Cerebellar nuclear complex (tissue), 1 donor: ENCODE measurements at places on chromosomes 3 and 15.

GRCh38 chr15:39511916-39512260, 69.0 kb upstream of the THBS1 start:
- DNase-seq: no peak

DNA sequence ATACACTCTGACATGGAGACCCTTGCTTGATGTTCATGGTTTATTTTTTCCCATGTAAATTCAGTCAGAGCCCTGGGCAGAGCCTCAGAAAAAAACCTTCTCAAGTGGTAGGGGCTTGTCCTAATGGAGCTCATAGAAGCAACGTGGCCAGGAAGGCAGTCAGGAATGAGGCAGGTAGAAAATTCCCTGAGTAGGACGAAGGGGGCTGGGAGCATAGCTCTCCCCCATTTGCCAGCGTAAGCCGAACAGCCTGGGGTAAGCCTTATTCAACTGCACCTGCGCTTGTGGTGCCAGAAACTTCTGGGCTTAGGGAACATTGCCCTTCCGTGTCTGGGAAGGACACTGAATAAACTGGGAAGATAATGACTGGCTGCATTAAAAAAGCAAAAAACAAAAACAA, 238.5 kb upstream of the ROPN1 start:
- DNase-seq: no peak

DNA sequence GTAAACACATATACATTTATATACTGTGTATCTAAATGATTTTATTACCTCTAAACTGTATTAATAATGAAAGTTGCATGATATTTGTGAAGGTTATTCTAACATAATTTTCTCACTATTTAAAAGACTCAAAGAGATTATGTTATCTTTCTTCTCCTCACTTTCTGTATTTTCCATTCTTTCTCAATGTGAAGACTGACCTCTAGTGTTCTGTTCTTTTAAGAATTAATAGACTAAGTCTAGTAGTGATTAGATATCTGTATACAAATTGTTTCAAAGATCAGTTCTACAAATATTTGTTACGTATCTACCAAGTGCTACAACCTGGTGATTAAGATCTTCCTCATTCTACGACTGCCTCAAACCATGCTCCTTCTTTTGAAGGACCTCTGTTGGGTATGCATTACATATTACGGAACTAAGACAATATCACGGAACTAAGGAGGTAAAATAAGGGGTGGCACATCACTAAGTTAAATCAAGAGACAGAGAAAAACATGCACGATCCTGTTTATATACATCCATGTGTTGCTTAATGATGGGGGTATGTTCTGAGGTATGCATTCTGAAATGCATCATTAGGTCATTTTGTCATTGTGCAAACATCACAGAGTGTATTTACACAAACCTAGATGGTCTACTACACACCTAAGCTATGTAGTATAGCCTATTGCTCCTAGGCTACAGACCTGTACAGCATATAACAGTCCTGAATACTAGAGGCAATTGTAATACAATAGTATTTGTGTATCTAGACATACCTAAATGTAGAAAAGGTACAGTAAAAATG, 161.5 kb upstream of the KBTBD8 start:
- no peak for DNase-seq

DNA sequence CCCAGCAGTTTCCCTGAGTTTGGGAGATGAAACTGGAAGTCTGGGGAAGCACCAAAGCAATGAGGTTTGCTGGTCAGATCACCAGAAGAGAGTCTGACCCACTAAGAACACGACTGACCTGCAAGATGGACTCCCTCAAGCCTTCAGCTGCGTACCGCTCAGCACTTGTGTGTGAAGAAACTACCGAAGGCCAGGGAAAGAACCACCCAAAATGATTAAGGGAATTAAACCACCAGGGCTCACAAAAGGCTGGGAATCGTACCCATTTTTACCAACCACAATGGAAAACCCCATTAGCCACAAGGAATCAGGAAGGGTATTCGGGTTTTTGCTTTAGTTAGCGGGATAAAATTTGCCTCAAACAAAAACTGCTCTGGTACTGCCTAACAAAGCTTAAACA, 21.6 kb downstream of the ATP13A3 start:
- DNase-seq: no peak

DNA sequence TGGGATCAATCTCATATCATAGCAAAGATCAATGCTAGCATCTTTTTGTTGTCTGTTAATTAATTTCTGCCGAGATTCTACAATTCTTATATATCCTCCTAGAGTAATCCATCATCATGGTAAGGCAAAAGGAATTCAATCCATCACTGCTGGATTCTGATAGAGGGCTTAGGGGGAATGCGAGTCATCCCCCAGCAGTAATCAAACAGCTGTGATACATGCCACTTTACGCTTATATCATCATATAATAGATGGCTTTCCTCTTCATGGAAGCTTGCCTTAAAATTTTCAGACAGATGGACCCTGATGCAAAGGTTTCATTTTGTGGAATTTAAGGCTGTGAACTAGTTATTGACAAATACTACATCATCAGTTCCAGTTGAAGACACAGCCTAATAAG, 645.9 kb downstream of the CADM2 start:
- DNase-seq: no peak

- DNase-seq: no peak
Measured at GRCh38 chr3:189967254-189967865, 153.3 kb downstream of the P3H2 start.

GRCh38 chr3:136546720-136547119, 205.5 kb downstream of the STAG1 start:
- DNase-seq: no peak

GRCh38 chr3:13022348-13023234, 50.6 kb downstream of the IQSEC1 start:
- DNase-seq: no peak

- no peak for DNase-seq
Measured at GRCh38 chr3:191912616-191913204, 451.7 kb downstream of the PYDC2 start.

- no peak for DNase-seq
Measured at GRCh38 chr3:123546133-123546755, 38.6 kb downstream of the HACD2 start.

DNA sequence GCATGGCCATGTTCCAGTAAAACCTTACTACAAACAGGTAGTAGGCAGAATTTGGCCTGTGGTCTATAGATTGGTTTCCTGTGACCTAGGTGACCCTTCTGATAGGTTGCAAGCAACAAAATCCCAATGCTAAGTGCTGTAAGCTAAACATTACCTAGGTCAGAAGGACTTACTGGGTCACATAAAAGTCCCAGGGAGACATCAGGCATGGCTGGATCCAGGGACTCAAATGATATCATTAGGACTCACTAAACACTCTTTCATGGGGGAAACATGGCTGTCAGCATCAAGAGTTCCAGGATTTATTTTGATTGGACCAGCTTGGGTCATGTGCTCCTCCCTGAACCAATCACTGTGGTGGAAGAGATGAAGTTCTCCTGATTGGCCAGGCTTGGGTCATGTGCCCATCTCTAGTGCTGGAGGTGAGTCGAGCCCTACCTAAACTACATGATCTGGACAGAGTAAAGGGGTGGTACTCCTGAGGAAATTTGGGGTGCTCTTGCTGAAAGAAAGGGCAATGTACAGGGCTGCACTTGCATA, 16.8 kb upstream of the SLC6A1 start:
- DNase-seq: no peak

- DNase-seq: no peak
Measured at GRCh38 chr3:158140396-158140795, 30.5 kb downstream of the RSRC1 start.

DNA sequence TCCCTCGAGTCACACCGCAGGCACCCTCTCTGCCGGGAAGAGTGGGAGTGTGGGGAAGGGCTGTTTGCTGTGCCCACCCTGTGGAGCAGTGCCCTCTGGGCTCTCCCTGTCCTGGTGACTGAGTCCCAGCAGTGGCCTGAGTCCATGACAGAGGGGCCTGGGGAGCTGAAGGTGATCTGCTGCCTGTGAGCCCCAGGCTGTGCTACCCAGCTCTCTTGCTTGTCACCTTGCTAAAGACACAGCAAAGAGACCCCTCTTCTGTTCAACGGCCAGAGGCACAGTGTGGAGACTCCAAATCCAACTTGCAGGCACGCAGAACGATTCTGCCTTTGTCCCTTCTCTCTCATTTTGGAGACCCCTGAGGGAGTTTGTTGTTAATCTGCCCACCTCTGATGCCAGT, 232.6 kb downstream of the OPA1 start:
- no peak for DNase-seq

GRCh38 chr3:187027531-187028278, 97.4 kb downstream of the ST6GAL1 start:
- no peak for DNase-seq

- DNase-seq: no peak
Measured at GRCh38 chr15:55649058-55649423, 60.9 kb upstream of the PYGO1 start.

GRCh38 chr15:67884514-67885174, 44.8 kb upstream of the RNU6-1 start:
- DNase-seq: no peak

- no peak for DNase-seq
Measured at GRCh38 chr3:72995337-72995736, 1.3 kb upstream of the PPP4R2 start.

DNA sequence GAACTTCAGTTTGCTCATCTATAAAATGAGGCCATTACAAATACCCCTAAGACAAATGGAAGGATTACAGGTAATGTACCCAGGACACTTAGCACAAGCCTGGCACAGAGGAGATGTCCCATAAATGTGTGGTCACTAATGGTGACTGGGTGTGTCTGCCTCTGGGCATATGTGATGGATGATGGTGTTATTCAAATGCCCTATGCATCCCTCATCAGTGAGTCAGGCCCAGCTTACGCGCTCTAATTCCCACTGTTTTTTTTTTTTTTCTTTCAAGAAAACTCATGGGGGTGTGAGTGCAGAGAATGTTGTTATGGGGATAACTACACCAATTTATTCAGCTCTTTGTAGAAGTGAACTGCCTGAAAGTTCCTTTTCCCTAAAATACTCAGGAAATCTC, 23.6 kb upstream of the KIF23 start:
- DNase-seq: no peak

DNA sequence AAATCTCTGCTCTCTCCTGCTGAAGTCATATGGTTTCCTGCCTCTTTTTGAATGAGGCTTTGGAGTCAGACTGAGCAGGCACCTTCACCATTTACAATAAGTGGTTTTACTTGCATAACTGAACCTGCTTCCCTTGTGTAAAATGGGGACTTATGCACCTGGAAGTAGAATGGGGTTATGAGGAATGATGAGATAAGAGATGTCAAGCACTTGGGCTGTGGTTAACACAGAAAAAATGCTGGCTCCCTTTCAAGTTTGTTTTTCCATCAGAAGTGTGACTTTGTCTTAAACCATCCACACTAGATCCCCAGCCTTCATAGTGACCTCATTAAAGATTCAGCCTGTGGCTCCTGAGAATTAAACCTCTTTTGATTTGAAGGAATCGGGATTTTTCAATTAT, 5.2 kb downstream of the EXOSC7 start:
- no peak for DNase-seq

DNA sequence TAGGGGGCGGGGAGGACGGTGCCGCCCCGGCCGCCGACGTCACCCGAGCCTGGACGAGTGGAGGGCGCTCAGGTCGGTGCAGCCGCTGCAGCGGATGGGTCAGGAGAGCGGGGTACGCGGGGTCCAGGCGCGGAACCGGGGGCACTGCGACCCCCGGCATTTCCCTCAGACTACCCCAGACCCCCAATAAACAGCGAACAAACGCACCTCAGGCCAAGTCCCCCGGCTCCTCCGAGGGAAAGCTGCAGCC, 78.9 kb downstream of the IQSEC1 start:
- no peak for DNase-seq

DNA sequence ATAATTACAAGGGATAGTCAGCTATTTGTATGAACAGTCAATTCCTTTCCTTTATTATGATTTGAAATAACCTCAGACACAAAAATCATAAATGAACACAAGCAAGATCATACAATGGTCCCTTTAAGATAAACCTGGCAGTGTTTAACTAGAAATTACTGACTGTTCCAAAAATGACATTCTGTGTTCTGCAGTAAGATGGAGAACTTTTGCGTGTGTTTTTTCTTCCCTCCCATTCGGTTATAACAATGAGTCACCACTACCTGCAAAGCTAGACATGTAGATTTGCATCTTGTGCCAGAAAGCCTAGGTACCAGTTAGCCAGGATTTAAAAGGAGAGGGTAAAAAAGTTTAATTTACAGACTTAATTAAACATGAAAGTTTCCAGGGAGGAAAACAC, 248.2 kb upstream of the ADAMTS9 start:
- no peak for DNase-seq

GRCh38 chr3:150906461-150906860, 1.2 kb upstream of the MINDY4B start:
- no peak for DNase-seq

DNA sequence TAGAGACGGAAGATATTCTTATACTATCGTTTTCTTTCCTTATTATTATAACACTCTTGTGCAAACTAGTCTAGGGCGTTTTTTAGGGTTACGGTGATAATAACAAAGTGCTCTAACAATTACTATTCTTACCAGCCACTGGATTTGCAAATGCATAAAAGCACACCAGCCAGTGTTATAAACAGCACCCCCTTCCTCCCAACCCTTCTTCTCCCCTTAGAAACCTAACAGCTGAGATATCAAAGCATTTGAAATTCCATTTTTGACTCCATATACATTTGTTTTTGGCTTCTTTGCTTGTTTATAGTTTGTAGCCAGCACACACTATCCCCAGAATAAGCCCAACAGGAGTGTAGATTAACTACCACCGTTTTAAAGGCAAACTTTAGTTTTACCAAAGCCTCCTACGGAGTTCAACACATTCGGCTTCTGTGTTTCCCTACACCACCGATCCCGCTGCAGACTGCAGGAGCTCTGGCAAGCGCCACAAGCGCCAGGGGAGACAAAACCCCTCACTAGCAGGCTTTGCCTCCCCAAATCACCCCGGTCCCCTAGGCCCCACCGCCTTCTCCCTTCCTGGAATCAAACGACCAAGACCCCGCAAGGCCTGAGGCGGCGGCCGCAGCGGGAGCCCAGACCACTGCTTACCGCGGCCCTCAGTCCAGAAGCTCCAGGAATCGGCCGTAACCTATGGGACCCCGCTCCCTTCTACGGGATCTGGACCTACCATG, 461 bp downstream of the COPB2 start:
- DNase-seq: no peak

GRCh38 chr3:119891944-119892721, 110.2 kb downstream of the NR1I2 start:
- DNase-seq: peak; percentile 1

- DNase-seq: no peak
Measured at GRCh38 chr15:89381888-89382686, 47.5 kb upstream of the POLG start.
